Placental epithelial cell (primary cell): ENCODE measurements at places on chromosomes 6 and 20. TPM values are rescaled to one million over a fixed set of nuclear protein-coding genes. Genes with fewer than 3 reads are reported as not detected.

DNAH8 gene
- under 0.01 TPM in 1 of 2 replicates, not detected in the other for total RNA-seq

NELFE gene
- 82.8 and 105 TPM in 2 replicates for total RNA-seq

NUS1 gene
- total RNA-seq, result 13.7 and 25.1 TPM in 2 replicates

SLC4A11 gene
- total RNA-seq, result 1.6 and 2.2 TPM in 2 replicates

NFATC2 gene
- total RNA-seq, result 1.2 and 5.1 TPM in 2 replicates

KCNK16 gene
- total RNA-seq, result not detected in 2 replicates

PRICKLE4 gene
- 0.65 and 5.5 TPM in 2 replicates for total RNA-seq

BTBD3 gene
- 64.0 and 75.4 TPM in 2 replicates for total RNA-seq

TUBB2B gene
- 0.39 and 9.7 TPM in 2 replicates for total RNA-seq

KIAA1755 gene
- total RNA-seq, result 7.5 and 11.3 TPM in 2 replicates

CST2 gene
- total RNA-seq, result not detected in 2 replicates

TAP2 gene
- total RNA-seq, result 24.7 and 73.0 TPM in 2 replicates

RPS6KA2 gene
- 37.2 and 59.7 TPM in 2 replicates for total RNA-seq

COL12A1 gene
- total RNA-seq, result 301 and 1,002 TPM in 2 replicates

CCN2 gene
- 14.5 and 59.9 TPM in 2 replicates for total RNA-seq

CLVS2 gene
- 0.54 and 1.6 TPM in 2 replicates for total RNA-seq

MYLK2 gene
- 0.22 TPM in 1 of 2 replicates, not detected in the other for total RNA-seq

TBC1D22B gene
- 5.9 and 6.7 TPM in 2 replicates for total RNA-seq

OPRM1 gene
- total RNA-seq, result not detected in 2 replicates

TNF gene
- 1.2 and 1.5 TPM in 2 replicates for total RNA-seq

ULBP1 gene
- total RNA-seq, result under 0.01 and 0.65 TPM in 2 replicates

SCGN gene
- not detected in 2 replicates for total RNA-seq

TAB2 gene
- 24.7 and 26.5 TPM in 2 replicates for total RNA-seq

CALHM5 gene
- under 0.01 and 0.22 TPM in 2 replicates for total RNA-seq

STMND1 gene
- not detected in 2 replicates for total RNA-seq

GSTA4 gene
- 26.5 and 51.0 TPM in 2 replicates for total RNA-seq

PRSS35 gene
- total RNA-seq, result 0.11 and 0.39 TPM in 2 replicates

GSTA2 gene
- not detected in 2 replicates for total RNA-seq

MCHR2 gene
- not detected in 2 replicates for total RNA-seq

IL17F gene
- total RNA-seq, result not detected in 2 replicates

DEFB132 gene
- total RNA-seq, result not detected in 2 replicates

SOX4 gene
- total RNA-seq, result 15.7 and 36.1 TPM in 2 replicates

FAM110A gene
- 9.4 and 14.9 TPM in 2 replicates for total RNA-seq

WFDC5 gene
- total RNA-seq, result not detected in 2 replicates

GFOD1 gene
- 17.7 and 80.6 TPM in 2 replicates for total RNA-seq

ULBP3 gene
- 3.5 and 9.7 TPM in 2 replicates for total RNA-seq

SPTLC3 gene
- total RNA-seq, result 18.5 and 30.6 TPM in 2 replicates

BPIFA1 gene
- not detected in 2 replicates for total RNA-seq

DPPA5 gene
- not detected in 2 replicates for total RNA-seq

MARCKS gene
- total RNA-seq, result 62.4 and 94.0 TPM in 2 replicates

VGLL2 gene
- not detected in 2 replicates for total RNA-seq

EPPIN gene
- total RNA-seq, result 0.11 TPM in 1 of 2 replicates, not detected in the other

BPI gene
- not detected in 2 replicates for total RNA-seq

HLA-DOA gene
- not detected in 2 replicates for total RNA-seq

CCN5 gene
- 0.54 and 2.4 TPM in 2 replicates for total RNA-seq
